ENCODE measurements at places on chromosomes 2 and 18. TPM values are rescaled to one million over a fixed set of nuclear protein-coding genes. Genes with fewer than 3 reads are reported as not detected.

GRCh38 chr2:218471982-218472381 lies 53.1 kb downstream of the VIL1 start:
- no peak for ATAC-seq

GRCh38 chr2:120246546-120247300 lies 5.9 kb upstream of the RALB start:
- ATAC-seq, result no peak

DNA sequence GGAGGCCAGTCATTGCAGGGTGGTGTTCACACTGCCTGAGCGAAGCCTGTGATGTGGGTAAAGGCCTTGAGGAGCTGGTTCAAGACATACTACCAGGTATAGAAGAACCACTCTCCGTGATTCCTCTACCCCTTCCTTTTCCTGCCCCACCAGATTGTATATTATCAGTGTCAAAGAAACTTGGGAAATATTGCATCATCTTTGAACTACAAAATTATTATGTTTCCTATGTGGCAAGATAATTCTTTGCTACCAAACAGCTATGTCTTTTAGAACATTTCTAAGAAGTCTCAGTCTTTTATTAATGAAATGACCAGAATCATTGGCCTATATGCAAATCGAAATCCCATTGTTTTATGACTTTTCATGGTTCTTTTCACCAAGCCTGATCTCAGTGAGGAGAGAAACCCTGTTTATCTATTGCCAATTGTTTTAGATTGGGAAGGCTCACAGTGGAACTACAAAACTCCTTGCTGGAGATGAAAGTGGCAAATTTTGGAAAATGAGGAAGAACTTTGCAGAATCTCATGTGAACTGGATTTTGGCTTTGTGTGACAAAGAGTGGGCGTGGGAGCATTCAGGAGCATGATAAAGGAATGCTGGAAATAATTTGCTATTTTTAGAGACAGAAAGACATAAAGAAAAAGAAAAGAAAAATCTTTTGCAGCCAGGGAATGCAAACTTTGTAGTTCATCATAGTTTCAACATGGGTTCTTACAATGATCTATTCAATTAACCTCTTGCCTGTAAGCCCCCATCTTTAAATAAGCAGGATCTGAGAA lies 286.9 kb downstream of the INSIG2 start:
- no peak for ATAC-seq

DNA sequence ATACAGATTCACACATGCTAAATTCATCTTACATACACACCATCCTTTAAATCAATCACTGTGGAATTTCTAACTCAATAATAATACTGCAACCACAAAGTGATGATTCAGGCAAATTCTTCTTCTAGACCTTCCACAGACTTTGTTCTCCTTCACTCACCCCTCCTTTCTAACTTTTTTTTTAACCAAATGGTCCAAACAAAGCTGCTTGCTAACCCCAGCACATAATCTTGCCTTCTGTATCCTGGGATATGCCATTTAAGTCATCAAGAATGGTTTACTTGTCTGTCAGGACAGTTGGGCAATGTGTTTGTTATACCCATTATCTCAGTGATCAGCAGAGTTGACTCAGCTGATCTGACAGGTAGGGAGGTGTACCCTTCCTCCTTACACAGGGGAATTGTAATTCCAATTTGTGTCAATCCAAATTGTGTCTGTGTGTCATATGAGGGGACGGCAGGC lies 10.0 kb downstream of the SLC40A1 start:
- peak; percentile 33 for ATAC-seq

DNA sequence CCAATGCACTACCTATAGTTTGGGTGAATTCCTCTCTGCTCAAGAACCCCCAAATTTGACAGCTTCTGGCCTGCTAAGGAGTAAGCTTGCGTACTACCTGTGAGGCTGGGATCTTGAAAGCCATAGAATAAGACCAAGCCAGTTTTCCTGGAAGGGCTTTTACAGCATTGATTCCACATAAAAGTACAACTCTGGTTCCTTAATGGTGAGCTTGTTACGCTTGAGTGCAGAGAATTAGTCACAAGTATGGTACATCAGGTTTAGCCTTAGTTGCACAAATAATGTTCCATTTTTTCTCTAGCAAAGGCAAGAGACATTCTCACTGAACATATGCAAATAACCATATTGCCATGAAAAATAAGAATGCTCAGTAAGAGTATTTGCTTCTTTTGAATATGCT lies 39.1 kb upstream of the STK39 start:
- ATAC-seq, result no peak

The IL18R1 gene
- total RNA-seq, result 0.05 TPM

The AKAIN1 gene
- not detected for total RNA-seq

All from motor neuron (in vitro differentiated cells).